T-helper 17 cell (primary cell): ENCODE measurements at places on chromosomes 2 and 18. TPM values are rescaled to one million over a fixed set of nuclear protein-coding genes. Genes with fewer than 3 reads are reported as not detected.

Gene SLC9A4
- 0.12 TPM for total RNA-seq

DNA sequence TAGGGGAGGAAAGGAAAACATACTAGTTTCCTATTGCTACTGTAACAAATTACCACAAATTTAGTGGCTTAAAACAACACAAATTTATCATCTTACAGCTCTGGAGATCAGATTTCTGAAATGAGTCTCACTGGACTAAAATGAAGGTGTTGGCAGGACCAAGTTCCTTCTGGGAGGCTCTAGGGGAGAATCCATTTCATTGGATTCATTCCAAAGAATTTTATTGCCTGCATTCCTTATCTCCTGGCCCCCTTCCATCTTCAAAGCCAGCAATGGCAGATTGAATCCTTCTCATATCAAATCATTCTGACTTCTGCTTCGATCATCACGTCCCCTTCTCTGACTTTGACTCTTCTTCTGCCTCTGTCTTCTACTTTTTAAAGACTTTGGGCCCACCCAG lies 250.9 kb downstream of the IRS1 start:
- DNase-seq, result no peak

Gene CIB4
- not detected for total RNA-seq

Gene DSG1
- total RNA-seq, result not detected

Gene LRATD1
- total RNA-seq, result not detected

DNA sequence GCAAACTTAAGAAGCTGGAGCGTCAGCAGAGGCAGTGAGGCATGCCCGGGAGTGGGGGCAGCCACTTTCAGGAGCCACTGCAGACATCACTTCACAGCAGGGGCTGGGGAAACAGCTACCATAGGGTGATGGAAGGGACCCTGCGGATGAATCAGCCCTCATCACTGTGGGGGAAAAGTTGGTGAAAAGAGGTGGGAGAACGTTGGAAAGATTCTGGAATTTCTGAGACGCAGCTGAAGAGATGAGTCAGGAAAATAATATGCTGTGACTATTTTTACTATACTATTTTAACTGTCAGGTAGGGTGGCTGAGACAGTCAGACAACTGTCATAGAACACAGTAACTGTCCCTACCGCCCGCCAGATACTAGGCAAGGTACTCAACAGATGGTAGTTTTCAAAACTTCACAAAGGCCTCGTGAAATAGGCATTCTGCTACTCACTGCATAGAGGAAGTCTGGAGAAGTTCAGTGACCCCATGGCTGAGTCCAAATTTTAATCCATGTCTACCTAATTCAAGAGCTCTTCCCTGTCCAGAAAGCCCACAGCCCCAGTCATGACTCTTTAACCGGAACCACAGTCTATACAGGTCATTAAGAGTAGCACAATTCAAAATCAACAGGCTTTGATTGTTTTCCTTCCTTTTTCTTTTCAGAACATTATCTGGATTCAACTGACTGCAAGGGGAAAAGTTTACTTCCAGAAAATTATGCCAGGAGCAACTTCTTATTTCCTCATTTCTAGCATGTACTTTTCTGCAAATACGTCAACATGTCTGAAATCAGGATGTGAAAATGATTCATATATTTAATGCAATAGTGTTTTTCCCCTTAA lies 39.3 kb upstream of the EPB41L3 start:
- no peak for DNase-seq

Gene RFTN2
- total RNA-seq, result not detected

- DNase-seq, result no peak
Measured at GRCh38 chr2:146890491-146890890, 954.3 kb upstream of the ACVR2A start.

DNA sequence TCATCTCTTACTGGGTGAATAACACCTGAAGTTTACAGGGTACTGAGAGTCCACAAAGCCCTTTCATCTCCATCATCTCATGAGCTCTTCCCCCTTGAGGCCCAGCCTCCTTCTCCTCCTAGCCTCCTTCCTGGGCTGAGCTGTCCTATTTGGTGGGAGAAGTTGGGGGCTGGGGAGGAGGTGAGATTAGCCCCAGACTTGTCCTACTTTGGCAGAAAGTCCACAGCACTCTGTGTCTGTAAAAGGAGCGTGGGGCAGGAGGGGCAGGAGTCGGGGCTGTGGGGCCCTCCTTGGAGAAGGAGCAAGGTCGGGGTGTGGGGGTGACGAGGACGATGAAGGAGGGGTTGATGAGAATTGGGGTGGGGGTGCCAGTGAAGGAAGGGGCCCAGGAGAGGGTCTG lies 10.0 kb upstream of the DES start:
- DNase-seq, result no peak

GRCh38 chr2:42233976-42234441 lies 64.9 kb downstream of the EML4 start:
- no peak for DNase-seq

Gene NDUFB3
- 23.7 TPM for total RNA-seq

- no peak for DNase-seq
Measured at GRCh38 chr2:34316788-34317187, 717.7 kb upstream of the FAM98A start.

Gene SERPINB4
- not detected for total RNA-seq

Gene PSTPIP2
- 15.8 TPM for total RNA-seq

Gene IL36A
- total RNA-seq, result not detected

Gene R3HDM1
- 31.8 TPM for total RNA-seq

Gene REG3A
- not detected for total RNA-seq

DNA sequence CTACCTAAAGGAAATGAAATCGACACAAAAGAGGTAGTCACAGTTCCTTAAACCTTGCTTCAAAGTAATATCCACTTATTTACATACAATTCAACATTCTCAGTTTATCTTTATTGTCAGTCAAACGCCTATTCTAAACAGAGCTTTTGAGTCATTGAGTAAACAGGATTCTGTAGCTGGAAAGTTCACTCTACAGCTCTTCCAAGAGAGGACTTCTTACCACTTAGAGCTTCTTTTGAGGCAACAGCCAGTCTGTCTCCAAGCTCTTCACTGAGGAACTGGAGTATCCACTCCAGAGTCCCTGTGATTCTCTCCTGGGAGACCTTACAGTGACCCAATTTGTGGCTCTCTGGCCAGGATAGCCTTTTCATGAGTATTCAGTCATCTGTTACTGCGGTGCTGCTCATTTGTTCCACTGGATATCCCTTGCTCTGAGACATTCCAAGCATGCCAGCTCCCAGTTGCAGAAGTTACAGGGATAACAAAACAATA lies 210.9 kb upstream of the OSR1 start:
- DNase-seq, result no peak

GRCh38 chr2:58906081-58906645 lies 665.0 kb upstream of the FANCL start:
- no peak for DNase-seq

Gene GALNT13
- total RNA-seq, result not detected

Gene CAVIN2
- total RNA-seq, result 6.1 TPM

DNA sequence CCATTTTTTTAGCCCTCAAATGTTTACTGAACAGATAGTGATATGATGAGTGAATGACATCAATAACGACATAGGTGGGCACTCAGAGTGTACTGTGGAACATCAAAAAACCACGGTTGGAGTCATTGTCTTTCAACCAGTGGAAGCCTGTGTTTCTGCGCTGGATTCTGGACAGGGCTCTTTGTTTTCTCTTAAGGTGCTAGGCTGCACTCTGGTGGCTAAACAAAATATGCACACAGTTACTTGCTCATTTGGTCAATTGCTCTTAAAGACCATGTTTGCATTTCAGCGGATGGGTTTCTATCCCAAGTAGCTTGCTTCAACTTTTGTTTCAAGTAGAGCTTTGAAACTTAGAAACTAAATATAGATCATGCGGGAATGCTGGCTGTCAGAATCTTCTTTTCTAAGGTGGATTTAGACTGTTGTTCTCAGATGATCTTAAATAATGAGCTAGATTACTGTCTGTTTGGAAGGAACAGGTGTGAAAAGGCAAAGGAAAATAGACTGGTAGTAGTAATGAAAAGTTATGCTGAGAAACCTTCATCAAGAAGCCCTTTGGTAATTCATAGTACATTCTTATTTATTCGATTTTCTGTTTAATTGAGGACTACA lies 48.5 kb upstream of the LYPD6B start:
- no peak for DNase-seq

- DNase-seq, result no peak
Measured at GRCh38 chr2:163594497-163594896, 141.3 kb downstream of the FIGN start.

- DNase-seq, result no peak
Measured at GRCh38 chr2:69631402-69631801, 12.1 kb downstream of the AAK1 start.

GRCh38 chr2:70080610-70081200 lies 6.6 kb upstream of the PCBP1 start:
- DNase-seq, result no peak

Gene IL1R2
- 1.1 TPM for total RNA-seq
